Eye (tissue), 1 donor: ENCODE measurements at places on chromosomes 5 and 9.
A peak's percentile ranks its signal among the peaks of the same experiment; 100 is the strongest.

DNA sequence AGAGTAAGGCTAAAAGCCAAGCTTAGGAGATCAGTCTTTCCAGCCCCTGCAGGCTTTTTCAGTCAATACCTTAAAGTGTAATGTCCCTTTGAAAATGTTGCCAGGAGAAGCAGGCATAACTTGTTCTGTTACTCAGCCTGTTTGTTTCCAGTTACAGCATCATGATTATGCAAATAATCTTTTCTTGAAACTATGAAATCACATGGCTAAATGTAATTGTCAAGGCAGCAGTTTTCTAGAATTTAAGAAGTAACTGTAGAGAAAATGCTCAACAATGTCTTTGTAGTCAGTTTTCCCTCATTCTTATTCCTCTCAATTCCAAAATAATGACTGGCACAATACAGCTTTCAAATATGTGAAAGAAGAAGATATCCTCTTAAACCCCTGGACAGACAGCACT lies 1.9 kb upstream of the GPR107 start:
- DNase-seq: no peak

DNA sequence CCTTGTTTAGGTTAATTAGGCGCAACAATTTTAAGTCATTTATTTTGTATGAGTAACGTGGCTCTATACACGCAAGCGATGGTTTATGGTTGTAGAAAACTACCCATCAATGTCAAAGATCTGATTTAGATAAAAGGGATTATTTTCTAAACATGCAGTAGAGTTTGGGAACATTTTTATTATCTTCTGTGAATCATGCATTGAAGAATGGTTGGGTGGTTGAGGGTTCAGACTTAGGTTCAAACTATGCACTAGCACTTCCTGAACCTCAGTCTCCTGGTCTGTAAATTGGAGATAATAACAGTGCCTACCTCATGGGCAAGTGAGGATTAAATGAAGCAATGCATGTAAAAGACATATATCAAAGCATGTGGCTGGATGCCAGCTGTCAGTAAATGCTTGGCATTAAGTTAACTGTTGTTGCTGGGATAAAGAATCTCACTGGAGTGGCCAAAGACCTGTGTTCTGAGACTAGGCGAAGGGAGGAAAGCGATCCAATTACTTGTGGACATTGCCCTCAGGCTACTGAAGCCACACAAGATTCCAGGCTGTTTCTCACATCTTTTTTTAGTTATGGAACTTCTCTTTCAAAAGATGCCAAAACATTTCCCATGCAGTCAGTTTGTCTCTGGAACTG lies 1.1 kb upstream of the OTULINL start:
- peak; percentile 39 for DNase-seq

- DNase-seq: no peak
Measured at GRCh38 chr9:98924946-98925820, 18.5 kb upstream of the COL15A1 start.

GRCh38 chr5:168046163-168046562 lies 245.3 kb upstream of the WWC1 start:
- DNase-seq: no peak

- no peak for DNase-seq
Measured at GRCh38 chr5:131285703-131286399, 22.0 kb downstream of the CDC42SE2 start.

DNA sequence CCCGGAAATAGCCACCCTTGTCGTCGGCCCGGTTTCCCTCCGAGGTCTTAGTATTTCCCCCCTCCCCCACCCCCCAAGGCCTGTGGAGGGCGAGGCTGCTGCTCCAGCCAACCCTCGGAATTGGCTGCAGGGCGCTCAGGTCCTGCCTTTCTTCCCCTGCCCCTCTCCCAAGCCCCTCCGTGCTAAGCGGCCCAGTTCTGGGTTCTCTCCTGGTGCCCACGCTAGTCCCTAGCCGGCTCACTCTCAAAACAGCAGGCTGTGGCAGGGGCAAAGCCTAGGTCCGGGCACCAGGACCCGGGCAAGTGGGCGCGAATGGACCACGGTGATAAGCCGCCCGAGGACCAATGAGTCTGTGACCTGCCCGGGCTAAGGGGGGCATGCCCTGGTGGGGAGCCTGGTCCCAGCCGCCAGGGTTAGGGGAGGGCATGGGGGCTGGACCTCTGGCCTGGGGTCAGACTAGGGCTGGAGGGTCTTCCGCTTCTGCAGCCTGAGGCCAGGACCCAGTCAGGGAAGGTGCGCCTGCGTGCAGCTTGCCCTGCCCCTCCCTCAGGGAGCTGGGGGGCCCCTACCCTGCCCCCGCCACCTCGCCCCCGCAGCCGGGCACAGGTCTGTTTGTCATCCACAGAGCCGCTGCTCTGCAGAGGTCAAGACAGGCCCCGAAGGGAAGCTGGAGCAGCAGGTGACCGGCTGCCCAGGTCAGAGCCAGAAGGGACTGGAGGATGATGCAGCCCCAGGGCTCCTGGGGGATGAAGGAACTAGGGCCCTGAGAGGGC lies 5.0 kb upstream of the IRX4 start:
- no peak for DNase-seq

DNA sequence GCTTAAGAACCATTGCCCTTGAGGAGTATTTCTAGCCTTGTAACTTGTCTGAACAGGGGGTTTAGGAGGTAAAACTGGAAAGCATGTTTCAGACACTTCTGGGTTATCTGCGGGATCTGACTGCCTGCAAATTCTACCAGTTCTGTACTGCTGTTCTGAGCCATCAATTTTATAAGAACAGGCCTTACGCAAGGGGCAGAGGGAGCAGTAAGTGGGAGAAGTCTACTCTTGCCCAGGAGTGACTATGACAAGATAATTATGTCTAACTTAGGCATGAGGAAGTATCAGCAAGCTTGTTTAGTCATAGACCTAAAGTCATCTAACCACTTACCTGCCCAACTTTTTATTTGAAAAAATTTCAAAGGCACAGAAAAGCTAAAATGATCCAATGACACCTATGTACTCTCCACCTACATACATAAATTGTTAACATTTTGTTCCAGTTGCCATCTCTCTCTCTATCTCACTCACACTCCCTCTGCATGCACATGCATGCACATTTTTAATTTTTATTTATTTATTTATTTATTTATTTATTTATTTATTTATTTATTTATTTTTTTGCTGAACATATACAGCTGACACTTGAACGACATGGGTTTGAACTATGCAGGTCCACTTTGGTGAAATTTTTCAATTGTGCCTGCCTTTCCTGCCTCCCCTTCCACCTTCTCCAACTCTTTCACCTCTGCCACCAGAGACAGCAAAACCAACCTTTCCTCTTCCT lies 18.4 kb upstream of the DEPDC1B start:
- DNase-seq: no peak

- no peak for DNase-seq
Measured at GRCh38 chr9:36151316-36152210, 15.0 kb downstream of the GLIPR2 start.
